ENCODE measurements at places on chromosomes 6 and 20.

DNA sequence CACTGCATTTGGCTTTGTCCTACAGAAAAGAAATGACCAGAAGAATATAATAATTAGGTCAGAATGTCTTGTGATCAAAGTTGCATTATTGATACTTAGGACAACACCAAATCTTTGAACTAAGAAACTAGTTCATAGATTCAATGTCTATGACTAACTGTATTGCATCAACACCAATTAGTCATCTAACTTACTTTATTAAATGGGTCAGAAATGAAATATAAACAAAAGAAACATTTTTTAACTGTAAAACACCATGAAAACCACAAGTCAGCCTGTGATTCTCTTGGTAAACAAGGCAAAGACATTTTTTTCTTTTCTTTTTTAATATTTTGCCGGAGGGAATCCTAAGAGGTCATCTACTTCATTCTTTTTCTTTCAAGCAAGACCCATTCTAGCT, 114.1 kb upstream of the HDDC2 start:
- DNase-seq = no peak

DNA sequence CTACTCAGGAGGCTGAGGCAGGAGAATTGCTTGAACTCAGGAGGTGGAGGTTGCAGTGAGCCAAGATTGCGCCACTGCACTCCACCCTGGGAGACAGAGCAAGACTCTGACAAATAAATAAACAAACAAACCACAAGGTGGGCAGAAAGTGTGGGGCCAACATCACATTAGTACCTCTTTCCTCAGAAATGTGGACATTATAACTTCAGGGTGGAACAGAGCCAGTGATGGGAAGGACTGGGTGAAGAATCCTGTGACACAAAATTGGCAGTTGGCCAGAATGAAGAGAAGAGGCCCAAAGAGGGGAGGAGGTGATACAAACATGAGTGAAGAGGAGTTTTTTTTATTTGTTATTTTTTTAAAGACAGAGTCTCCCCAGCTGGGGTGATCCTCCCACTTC, 50.6 kb downstream of the NUP153 start:
- DNase-seq = no peak

- no peak for DNase-seq
Observed at GRCh38 chr6:37624121-37624520, 73.6 kb downstream of the MDGA1 start.

DNA sequence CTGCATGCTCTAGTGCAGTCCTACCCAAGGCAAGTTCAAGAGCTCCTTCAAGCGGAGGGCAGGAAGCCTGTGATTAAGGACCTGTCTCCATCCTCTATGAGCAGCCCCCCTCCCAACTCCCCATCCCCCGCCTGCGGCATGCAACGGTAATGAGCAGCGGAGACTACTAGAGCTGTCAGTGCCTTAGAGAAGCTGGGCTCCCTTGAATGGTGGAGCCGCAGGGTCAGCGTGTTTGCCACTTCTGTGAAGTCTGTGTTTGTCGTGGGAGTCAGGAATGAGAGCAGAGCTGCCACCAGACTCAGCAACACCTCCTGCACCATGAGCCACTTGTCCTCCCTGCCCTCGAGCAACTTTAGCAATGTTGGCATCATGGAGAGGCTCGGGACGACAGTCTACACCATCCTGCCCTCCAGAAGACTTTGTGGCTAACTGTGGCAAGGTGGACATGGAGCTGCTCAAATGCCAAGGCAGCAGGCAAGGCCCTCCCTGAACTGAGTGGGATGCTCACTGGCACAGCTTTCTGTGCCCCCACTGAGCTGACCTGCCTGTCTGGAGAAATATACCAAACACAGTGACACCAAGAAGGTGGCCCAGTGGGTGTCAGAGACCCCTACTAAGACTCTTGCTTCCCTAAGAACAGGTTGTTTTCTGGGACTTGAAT, 23.8 kb upstream of the SYNDIG1 start:
- DNase-seq = no peak

DNA sequence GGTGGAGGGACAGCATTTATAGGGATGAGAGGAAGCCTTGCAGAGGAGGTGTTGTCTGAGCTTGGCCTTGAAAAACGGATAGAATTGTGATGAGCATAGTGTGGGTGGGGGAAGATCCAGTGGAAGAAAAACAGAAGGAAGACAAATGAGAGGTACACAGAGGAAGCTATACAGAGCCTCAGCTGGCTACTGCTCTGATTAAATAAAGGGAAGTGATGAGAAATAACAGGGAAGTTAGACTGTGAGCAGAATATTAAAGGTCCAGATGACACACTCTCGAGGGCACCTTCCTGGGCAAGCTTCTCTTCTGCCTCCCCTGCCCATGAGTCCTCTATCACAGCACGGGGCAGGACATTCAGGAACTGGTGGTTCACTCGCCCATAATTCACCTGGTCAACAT, 182.3 kb downstream of the KIF16B start:
- no peak for DNase-seq

Measured in CD4-positive, CD25-positive, alpha-beta regulatory T cell (primary cell).